ENCODE measurements at places on chromosomes 12 and 14. TPM values are rescaled to one million over a fixed set of nuclear protein-coding genes. Genes with fewer than 3 reads are reported as not detected.
A peak's percentile ranks its signal among the peaks of the same experiment; 100 is the strongest.

The IRAK3 gene
- 10.2 TPM for total RNA-seq

The UNC119B gene
- 18.9 TPM for total RNA-seq

The KRT8 gene
- total RNA-seq, result 2,452 TPM

The CPNE6 gene
- 3.6 TPM for total RNA-seq

The CIROP gene
- not detected for total RNA-seq

The CMA1 gene
- not detected for total RNA-seq

The ZNF385A gene
- 10.7 TPM for total RNA-seq

The NOVA1 gene
- 2.6 TPM for total RNA-seq

The GALNT6 gene
- total RNA-seq, result 82.0 TPM

The SEC23A gene
- total RNA-seq, result 158 TPM

The MIA2 gene
- 143 TPM for total RNA-seq

The SOAT2 gene
- 55.0 TPM for total RNA-seq

The CATSPERB gene
- total RNA-seq, result 11.6 TPM

The FITM1 gene
- 2.6 TPM for total RNA-seq

The SLCO1A2 gene
- not detected for total RNA-seq

The GARIN6 gene
- total RNA-seq, result not detected

The INSM2 gene
- not detected for total RNA-seq

DNA sequence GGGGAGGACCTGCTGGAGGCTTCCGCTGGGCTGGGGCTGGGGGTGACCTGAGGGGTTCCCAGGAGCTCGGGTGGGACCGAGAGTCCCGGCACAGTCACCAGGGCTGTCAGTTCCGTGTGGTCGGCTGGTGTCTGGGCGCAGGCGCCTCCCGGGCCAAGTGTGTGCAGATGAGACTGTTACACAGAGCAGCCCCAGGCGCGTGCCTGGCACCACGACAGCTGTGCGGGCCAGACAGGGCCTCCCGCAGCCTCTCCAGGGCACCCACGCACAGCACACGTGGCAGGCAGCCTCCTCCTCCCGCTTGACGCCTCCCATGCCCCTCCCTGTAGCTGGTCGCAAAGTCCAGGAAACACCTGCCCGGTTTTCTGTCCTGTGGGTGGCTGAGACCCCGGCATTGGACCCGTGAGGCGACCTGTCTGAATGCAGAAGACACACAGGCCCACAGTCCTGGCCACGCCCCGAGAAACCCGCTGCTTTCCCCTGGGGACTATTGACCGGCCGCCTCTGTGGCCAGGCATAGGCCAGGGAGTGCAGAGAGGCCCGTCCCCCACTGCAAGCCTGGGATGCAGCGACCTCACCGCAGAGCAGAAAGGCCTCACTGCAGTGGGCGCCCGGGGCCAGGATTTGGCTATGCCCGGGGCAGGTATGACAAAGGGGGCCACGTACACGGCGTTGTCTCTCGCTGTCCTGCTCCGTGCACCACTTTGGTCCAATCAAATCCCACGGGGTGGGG lies 12.1 kb upstream of the GALNT9 start:
- DNase-seq, result no peak

DNA sequence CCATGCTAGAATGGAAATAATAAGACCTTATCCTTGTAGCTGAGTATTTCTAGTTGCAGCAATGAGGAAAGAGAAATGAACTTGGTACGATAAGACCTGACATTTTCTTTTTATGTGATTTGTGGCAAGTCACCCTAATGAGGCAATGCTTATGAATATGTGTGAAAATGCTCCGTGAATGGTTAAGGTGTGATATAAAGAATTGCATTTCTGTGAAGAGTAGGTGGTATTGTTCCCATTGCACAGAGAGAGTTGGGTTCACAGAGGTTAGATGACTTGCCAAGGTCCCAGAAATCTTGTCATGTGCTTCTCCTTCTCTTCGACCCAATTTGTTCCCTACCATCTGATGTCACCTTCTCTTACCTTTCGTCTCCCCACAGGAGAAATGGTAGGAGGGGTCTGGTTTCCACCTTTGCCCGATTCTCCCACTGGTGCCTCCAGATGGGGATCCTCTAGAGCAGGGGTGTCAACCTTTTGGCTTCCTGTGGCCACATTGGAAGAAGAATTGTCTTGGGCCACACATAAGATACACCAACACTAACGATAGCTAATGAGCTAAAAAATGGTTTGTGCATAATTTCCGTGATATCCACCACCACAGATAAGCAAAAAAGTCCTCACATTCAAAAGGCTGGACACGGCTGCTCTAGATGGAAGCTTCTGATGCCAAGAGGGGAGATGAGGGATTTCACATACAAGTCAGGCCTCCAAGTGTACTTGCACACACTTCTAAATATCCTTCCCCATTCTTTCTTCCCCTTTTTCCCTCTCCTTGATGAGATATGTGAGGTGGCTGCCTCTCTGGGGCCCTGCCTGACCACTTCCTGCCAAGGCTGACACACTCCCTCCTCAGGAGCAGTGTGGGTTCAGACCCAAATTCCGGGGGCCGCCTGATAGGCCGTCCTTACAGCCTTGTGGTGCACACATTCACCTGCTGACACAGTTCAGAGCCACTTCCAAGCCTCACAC lies 96.1 kb downstream of the PLXNC1 start:
- DNase-seq, result peak; percentile 78

DNA sequence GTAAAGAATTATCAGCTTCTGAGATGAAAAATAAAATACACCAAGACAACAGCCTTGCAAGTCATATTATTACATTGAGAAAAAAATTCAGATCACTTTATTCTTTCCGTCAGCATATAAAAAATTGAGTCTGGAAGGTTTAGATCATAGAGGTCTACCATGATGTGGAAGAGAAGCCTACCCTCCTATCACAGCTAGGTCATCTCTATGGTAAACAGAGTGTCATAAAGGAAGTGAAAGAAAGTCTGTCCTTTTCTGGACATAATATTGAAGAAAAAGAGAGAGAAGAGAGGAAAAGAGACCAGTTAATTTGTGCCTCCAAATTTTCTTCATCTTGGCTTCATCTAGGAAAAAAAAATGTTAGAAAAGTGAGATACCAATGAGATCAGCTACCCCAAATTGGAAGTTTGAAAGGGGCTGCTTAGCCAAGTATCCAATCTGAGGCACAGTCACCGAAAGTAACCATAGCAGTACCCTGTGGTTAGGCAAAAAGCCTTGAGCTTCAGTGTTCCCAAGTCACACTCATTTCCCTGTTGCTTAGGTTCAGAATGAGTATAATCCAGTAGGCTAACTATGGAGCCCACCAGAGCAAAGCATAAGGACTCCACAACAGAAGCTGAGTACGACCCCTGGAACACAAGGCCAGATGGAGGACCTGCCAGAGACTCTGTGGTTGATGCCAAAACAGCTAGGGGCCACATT lies 38.1 kb downstream of the DUSP6 start:
- DNase-seq, result no peak

- no peak for DNase-seq
These were observed 410.0 kb upstream of the CCDC196 start for GRCh38 chr14:66076176-66076575.

GRCh38 chr12:15698377-15698871 lies 90.8 kb downstream of the EPS8 start:
- DNase-seq, result no peak

- no peak for DNase-seq
These were observed 77.4 kb upstream of the REP15 start for GRCh38 chr12:27618836-27619235.

GRCh38 chr12:15910864-15911721 lies at the start of gene DERA:
TSS of gene DERA (plus strand) at chr12:15911332. CDS start at chr12:15911384, 52 bp downstream.
- DNase-seq, result peak; percentile 68

GRCh38 chr14:94376108-94376975 lies 12.1 kb downstream of the SERPINA1 start:
- DNase-seq, result no peak

- DNase-seq, result no peak
These were observed 195.0 kb downstream of the PHLDA1 start for GRCh38 chr12:75836533-75836932.

DNA sequence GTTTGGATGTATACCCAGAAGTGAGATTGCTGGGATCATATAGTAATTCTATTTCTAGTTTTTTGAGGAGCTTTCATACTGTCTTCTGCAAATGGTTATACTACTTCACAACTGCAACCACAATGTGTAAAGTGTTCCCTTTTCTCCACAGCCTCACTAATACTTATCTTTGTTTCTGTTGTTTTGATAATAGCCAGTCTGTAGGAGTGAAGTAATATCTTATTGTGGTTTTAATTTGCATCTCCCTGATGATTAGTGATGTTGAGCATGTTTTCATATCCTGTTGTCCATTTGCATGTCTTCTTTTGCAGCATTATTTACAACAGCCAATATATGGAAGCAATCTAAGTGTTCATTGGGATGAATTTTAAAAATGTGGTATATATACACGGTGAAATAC lies 29.9 kb downstream of the GABARAPL1 start:
- DNase-seq, result no peak

GRCh38 chr14:99725774-99726537 lies 41.9 kb downstream of the CYP46A1 start:
- DNase-seq, result peak; percentile 37

- no peak for DNase-seq
These were observed 215.6 kb downstream of the FSCB start for GRCh38 chr14:44291366-44291915.

- no peak for DNase-seq
These were observed 12.9 kb downstream of the MDGA2 start for GRCh38 chr14:47662466-47662865.

GRCh38 chr12:53624956-53625355 lies 1.2 kb downstream of the ATF7 start:
- no peak for DNase-seq

- no peak for DNase-seq
These were observed 13.5 kb upstream of the DCP1B start for GRCh38 chr12:2017546-2018337.

- DNase-seq, result peak; percentile 60
These were observed 5.0 kb upstream of the CCND2 start for GRCh38 chr12:4268329-4269181.

GRCh38 chr14:24735984-24736630 lies 102.1 kb upstream of the GZMB start:
- no peak for DNase-seq

DNA sequence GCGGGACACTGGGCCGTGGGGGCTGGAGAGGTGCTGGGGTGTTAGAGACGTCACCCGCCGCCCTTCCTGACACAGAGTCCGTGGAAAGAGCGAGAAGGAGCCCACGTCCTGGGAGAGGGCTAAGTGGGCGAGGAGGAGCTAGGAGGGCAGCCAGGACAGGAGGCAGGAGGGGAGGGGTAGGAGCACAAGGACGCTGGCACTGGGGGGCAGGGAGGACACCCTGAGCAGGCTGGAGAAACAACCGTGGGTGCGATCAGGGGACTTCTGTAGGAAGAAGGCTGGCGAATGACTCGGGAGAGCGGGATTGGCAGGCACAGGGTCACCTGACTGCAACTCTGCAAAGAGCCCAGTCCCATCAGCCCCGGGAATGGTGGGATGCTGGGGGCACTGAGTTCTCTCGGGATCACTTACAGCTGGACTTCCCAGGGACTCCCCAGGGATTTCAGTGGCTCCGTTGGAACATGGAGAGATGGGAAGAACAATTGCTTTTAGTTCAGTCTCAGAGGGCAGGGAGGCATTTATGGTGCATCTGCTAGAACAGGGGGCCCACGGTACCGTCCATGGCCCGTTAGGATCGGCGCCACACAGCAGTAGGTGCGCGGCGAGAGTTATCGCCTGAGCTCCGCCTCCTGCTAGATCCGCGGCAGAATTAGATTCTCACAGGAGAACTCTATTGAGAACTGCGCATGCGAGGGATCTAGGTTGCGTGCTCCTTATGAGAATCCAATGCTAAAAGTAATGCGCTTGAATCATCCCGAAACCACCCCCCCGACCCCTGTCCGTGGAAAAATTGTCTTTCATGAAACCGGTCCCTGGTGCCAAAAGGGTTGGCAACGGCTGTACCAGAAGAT lies 24.3 kb downstream of the UBR7 start:
- no peak for DNase-seq

- DNase-seq, result no peak
These were observed 29.7 kb downstream of the RAD9B start for GRCh38 chr12:110531741-110532333.
